Large intestine (tissue), 12 donors: ENCODE measurements at places on chromosomes 12 and 14. TPM values are rescaled to one million over a fixed set of nuclear protein-coding genes. Genes with fewer than 3 reads are reported as not detected.

Gene TAS2R10
- polyA plus RNA-seq = 1.2 TPM

GRCh38 chr14:96139169-96139568 is 65.5 kb upstream of the BDKRB2 start:
- no peak for DNase-seq

DNA sequence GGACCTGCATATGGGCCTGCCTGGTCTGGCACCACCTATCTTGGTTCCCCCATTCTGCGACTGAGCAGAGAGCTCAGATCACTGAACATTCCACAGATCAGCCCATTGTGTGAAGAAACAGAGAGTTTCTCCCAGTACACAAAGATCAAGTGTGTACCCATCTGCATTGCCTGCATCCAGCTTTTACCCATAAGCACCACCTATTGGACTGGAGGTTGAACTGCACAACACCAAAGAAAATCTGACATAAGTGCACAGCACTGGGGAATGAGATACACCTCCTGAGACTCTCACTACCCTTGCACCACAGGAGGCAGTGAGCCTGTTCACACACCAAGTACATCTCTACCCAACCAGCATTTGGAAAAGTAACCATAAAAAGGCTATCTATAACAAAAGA is 362.6 kb upstream of the CLEC14A start:
- DNase-seq = no peak

- DNase-seq = no peak
These were observed 5.7 kb upstream of the SERPINA1 start for GRCh38 chr14:94394025-94394493.

GRCh38 chr12:51122844-51123243 is 39.4 kb upstream of the CSRNP2 start:
- DNase-seq = peak; percentile 31

Gene RTN1
- polyA plus RNA-seq = 45.0 TPM

- no peak for DNase-seq
These were observed 1.3 kb upstream of the BTBD6 start for GRCh38 chr14:105247026-105247425.

GRCh38 chr12:79934281-79935020 is 446 bp downstream of the PPP1R12A start:
- DNase-seq = no peak

DNA sequence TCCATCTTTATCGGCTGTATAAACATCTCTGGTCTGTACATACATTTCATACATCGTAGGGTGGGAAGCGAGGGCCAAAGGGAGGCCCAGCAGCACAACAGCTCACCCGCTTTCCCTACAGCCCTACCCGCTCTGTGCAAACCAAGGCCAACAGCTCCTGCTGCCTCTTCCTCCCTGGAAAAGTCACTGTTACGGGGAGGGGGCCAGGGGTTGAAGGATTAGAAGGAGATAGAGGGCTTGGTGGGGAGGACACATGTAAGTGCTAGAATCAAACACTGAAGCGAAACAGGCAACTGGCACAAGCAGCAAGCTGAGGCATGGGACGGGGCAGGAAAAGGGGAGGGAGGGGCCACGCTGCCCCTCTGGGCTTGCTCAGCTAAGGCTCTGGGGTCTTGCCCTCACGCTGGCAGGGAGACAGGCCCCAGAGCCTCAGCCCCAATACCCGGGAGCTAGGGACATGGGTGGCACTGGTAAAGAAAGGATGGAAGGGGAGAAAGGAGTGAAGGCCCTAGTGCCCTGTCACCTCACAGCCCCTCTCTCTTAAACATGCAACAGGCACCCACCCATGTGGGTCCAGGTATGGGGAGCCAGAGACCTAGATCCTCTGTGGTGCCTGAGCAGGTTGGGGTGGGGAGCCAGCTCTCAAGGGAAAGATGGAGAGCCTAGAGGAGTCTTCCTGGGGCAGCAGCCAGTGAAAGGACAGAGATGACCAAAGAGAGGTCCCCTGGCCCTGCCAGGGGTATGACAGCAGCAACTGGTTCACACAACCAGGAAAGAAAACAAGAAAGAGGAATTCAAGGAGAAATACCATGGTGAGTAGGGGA is 14.4 kb downstream of the SPRYD3 start:
- DNase-seq = no peak

DNA sequence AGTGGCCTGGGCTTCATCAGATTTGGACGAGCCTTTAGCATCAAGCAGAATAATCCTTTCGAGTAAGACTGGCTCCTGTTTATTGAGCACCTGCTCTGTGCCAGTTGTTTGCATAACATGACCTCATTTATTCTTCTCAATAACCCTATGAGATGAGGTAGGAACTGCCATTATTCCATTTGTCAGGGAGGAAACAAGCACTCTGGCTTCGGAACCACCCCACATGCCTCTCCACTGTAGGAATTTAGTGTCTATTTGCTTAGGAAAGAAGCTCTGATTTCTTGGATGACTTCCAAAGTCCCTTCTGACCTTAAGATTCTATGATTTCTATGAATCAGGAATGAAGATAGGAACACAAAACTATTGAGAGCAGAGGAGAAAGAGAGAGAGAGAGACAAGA is 11.0 kb downstream of the SAMD4A start:
- peak; percentile 25 for DNase-seq

Gene HEATR5A
- polyA plus RNA-seq = 23.7 TPM
